ENCODE measurements at places on chromosomes 12 and 14. TPM values are rescaled to one million over a fixed set of nuclear protein-coding genes. Genes with fewer than 3 reads are reported as not detected.

Gene AMDHD1
- total RNA-seq: not detected

Gene ACVRL1
- 82.7 TPM for total RNA-seq

Gene CLEC7A
- 3.6 TPM for total RNA-seq

Gene DHH
- 9.0 TPM for total RNA-seq

Gene SOCS2
- total RNA-seq: 30.1 TPM

Gene NINJ2
- total RNA-seq: not detected

Gene CAPZA3
- not detected for total RNA-seq

Gene KRT82
- not detected for total RNA-seq

Gene GUCY2C
- 0.21 TPM for total RNA-seq

Gene GALNT8
- total RNA-seq: 2.1 TPM

Gene ATL1
- 7.2 TPM for total RNA-seq

Gene GLIPR1L1
- not detected for total RNA-seq

Gene OR4K17
- total RNA-seq: not detected

Gene FSCB
- total RNA-seq: 0.10 TPM
